Activated naive CD8-positive, alpha-beta T cell treated with anti-CD3 and anti-CD28 coated beads, Interleukin-2, amount 50 U/mL, for 16 hours (primary cell): ENCODE measurements at places on chromosomes 11 and 22.

DNA sequence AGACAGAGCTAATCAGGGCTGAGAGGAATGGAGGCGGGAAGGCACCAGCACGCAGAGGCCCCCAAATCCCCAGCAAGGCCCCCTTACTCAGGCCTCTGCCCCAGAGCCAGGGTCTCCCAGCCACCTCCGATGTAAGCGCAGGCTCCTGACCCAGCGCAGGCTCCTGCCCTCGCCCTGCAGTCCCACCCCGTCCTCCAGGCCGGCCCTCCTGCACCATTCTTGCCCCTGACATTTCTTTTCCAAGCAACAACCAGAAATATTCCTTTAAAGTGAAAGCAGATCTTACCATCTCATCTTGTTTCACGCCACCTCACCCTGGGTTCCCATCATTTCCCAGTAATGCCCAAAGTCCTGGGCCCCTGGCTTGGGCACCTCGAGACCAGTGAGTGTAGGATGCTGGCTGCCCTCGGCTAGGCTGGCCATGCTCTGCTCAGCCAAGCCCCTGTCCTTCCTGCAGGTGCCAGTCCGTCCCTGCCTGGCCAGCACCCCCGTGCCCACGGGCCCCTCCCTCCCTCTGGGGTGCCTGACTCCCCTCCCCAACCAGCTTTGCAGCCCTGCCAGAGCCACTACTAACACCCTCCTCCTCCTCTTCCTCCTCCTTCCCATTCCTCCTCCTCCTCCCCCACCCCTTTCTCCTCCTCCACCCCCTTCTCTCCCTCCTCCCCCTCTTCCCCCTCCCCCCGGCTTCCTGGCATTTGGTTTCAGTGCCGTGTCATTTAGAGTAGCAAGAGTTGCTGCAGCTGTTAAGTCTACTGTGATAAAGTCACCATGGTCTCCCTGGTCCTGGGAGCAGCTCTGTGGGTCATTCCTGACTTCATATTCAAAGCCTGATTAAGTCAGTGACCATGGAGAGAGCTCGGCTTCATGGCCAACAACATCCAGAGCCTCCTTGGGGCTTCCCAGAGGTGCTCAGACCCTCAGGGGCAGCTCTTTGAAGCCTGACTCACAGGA lies 78.7 kb downstream of the PIWIL3 start:
- no peak for DNase-seq

DNA sequence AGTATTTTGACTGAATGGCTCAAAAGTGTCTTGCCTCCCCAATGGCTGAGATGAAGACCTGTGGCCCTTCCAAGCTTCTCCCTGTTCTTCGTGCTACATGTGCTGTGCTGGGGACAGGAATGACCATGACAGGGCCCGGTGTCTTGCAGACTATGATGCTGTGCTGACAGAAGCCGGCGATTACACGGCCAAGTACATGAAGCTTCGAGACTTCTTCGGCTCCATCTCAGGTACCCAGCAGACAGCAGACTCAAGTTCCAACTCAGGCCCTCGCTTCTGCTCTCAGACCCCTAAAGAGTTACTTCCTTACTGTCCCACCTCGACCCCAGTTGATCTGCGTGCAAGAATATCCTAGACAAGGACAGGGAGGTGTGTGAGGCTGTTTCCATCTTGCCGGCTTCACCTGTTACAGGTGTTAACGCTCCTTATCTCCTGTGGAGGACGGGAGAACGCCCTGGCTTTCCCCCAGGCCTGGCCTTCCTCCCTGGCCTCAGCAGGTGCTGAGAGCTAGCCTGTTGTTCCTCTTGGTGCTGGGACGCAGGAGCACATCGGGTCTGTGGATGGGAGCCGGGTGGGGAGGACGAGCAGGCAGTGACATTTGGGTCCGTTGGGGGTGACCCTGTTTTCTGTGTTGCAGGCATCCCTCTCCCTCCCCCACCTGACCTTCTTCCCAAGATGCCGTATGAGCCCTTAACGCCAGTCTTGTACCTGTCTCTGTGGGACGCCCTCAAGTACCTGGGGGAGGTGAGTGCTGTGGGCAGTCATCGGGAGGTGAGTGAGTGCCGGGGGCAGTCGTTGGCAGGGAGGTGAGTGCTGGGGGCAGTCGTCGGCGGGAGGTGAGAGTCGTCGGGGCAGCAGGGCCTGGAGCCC lies 38.1 kb downstream of the GLB1L2 start:
- no peak for DNase-seq

DNA sequence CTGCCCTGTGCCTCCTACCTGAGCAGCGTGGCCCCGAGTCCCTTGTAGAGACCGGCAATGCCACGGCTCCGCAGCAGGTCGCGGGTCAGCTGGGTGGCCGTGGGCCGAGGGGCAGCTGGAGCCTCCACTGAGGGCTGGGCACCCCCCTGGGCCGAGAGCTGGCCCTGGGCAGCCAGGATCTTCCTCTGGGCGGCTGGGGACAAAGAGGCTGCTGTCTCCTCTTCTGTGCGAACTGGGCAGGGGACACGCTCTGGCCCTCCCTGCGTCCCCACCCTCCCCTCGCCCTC lies 2.6 kb upstream of the CEND1 start:
- no peak for DNase-seq

- DNase-seq = no peak
Observed at GRCh38 chr11:69358398-69359020, 64.6 kb downstream of the MYEOV start.

DNA sequence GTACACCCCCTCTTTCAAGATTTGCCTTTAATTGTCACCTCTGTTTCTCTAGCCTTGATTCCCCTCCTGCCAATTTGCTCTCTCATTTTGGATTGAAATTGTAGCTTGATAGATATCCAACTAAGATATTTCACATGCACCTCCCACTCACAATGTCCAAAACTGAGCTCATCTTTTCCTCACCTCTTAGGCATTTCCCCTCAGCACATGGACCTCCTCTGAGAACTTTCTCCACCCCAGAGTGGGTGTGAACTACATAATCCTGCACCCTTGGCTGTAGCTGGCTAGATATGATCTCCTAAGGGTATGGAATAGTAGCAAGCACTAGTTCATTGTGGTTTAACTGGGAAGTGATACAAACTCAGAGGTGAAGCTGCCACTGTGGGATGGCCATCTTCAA lies 91.5 kb upstream of the SESN3 start:
- DNase-seq = no peak

DNA sequence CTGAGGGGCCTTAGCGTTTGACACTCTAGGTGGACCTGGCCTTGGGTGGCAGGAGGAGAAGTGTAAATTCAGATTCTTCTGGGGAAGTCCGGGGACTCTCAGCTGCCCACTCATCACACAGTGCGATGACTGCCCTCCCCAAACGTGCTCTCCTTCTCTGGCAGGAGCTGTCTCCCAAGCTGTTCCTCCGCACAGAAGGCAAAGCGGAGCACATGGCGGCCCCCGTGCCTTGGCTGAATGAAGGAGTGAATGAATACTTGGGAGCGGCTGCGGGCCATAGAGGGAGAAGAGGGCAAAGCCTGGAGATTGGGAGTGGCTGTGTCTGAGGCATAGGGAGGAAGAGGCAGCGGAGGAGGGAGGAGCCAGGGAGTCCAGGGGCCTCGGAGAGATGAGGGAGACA lies 6.9 kb upstream of the NAA40 start:
- DNase-seq = no peak

- DNase-seq = no peak
Observed at GRCh38 chr11:118714816-118715215, 35.4 kb upstream of the TREH start.

GRCh38 chr22:28702891-28703290 lies 23.3 kb upstream of the TTC28 start:
- DNase-seq = no peak

- DNase-seq = no peak
Observed at GRCh38 chr11:47192111-47192510, 5.9 kb upstream of the PACSIN3 start.

- DNase-seq = no peak
Observed at GRCh38 chr11:32005786-32006416, 85.0 kb upstream of the RCN1 start.

- DNase-seq = no peak
Observed at GRCh38 chr22:33889748-33890147, 30.5 kb downstream of the LARGE1 start.

DNA sequence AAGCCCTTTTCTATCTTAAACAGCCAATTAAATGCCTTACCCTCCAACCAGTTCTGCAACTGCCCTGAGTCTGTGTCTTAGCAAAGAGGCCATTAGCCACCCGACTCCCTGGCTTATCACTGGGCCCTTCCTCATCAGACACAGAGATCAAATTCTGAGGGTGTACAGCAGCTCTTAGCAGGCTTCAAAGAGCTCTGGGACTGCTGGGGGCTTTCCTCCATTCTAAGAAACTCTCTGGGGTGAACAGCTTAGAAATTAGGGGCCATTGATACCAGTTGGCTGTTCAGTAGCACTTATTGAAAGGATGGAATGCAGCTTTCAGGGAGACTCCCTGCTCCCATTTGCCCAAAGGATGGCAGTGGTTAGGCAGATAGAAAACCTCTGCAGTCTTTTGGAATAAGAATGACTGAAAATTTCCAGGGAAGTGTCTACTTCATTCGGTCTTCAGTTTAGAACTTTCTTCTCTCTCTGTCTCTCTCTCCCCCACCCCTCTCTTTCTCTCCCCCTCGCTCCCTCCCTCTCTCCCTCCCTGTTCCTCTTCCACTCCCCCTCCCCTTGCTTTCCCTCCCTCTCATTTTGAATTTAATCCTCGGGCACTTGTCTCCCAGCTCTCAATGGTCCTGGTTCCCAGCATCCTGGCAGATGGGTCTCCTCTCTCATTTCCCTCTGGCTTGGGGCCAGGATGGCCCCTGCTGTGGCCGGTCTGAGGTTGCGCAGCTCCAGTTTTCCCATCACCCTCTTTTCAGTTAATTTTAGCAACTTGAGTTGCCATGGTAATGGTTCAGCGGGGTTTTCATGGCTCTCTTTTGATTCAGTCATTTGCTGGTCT lies 76.4 kb downstream of the COMMD9 start:
- no peak for DNase-seq

DNA sequence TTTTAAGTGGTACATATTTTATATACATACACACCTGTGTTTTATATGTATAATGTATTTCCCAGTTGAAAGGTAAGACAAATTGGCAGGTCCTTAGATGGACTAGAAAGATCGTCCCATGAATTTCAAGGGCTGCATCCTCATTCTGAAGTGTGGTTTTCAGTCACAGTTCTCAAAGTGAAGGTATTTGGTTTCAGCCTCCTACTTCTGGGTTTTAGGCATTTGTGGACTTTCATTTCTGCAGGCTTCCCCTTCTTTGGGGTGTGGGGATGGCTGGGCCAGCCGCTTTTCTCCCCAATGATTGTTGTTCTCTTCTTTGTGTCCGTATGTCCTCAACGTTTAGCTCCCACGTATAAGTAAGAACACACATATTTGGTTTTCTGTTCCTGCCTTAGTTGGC lies 10.0 kb downstream of the DCPS start:
- no peak for DNase-seq

- no peak for DNase-seq
Observed at GRCh38 chr22:36335621-36336020, 52.1 kb downstream of the MYH9 start.

- DNase-seq = no peak
Observed at GRCh38 chr22:17402293-17402692, 33.0 kb downstream of the CECR2 start.

DNA sequence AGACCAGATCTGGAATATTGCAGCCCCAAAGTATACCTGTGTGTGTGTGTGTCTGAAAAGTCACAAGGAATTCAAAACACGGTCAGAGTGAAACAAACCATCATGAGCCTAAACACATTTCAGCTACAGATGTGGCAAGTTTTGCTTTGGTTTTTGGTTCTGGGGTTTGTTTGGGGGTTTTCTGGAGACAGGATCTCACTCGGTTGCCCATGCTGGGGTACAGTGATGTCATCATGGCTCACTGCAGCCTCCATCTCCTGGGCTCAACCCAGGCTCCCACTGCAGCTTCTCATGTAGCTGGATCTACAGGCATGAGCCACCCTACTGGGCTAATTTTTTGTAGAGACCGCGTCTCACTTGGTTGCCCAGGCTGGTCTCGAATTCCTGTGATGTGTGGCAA lies 41.4 kb upstream of the PHF21A start:
- DNase-seq = no peak

DNA sequence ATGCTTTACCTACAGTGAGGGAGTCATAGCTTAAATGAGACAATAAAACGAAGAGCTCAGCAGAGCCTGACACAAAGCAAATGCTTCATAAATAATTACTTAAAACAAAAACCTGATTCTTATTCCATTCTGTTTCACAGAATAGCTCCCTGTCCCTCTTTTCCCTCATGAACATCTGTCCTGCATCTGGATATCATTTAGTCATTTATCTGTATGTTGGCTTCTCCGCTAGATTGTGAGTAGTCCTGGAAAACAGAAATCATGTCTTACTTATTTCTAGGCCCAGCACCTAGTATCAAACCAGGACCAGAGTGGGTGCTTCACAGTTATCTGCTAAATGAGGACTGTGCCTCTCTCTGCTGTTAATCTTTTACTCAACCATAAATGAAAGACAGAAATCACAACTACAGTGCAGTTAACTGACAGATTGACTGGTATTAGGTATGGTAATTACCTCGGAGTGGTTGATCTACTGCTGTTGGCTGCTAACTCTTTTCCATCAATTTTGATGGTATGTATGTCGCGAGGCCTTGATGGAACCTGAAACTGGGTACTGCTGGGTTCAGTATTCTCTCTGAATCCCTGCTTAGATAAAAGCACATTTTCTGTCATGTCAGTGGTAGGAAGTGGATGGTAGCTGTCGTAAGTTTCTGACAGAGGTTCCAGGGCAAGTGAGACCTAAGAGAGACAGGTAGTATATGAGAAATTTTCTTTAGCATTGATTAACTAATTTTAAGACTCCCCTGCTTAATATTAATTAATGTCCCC lies 31.5 kb downstream of the C2CD3 start:
- DNase-seq = no peak

DNA sequence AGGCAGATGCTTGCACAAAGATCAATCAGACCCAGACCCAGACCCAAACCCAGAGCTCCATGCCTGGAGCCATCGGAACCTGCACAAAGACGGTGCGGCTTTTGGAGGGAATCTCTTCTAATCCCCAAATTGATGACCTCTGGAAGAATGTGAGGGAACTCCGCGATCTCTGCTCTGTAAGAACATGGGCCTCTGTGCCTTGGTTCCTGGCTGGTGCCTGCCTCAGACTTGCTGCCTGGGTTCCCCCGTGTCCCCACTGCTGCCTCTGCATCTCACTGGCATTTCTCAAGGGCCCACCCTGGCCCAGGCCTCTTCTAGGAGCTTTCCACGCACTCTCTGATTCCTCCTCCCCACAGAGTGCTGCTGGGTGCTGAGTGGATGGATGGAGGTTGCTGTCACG lies 1044.4 kb downstream of the TBC1D22A start:
- DNase-seq = no peak

DNA sequence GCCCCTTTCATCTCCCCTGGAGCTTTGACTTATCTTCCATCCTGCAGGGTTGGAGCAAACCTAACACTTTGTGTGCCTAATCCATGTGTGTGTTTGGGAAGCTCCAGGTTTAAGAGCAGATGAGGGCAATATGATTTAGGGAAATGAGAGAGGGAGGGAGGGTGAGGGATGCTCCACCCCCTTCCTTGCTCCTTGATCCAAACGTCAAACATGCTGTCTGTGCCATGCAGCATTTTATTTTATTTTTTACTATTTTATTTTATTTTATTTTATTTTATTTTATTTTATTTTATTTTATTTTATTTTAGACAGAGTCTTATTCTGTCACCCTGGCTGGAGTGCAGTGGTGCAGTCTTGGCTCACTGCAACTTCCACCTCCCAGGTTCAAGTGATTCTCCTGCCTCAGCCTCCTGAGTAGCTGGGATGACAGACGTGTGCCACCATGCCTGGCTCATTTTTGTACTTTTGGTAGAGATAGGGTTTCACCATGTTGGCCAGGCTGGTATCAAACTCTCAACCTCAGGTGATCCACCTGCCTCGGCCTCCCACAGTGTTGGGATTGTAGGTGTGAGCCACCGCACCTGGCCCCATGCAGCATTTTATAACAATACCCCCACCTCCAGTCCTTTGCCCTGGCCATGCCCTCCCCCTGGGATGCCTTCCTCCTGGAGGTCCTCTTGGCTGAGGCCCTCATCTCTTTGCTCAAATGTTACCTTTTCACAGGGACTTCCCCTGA lies 52.6 kb upstream of the CRYBB3 start:
- no peak for DNase-seq
